Lower leg skin (tissue), 4 donors: ENCODE measurements at places on chromosomes 11 and 22. TPM values are rescaled to one million over a fixed set of nuclear protein-coding genes. Genes with fewer than 3 reads are reported as not detected.

DNA sequence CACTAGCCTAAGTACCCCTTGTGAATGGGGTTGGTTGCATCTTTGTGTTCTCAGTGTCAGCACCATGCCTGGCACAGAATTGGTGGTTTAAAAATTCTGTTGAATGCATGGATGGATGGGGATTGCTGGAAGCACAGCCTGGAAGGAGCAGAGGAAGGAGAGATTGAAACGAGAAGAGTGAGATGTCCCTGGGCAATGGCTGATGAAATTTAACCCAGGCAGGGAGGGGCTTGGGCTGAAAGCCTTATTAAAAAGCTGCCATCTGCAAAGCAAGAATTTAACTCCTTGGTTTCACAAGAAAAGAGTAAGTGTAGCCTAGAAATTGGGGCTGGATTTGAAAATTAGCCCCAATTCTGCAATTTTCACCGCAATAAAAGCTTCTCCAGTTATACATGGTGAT lies 126.7 kb downstream of the TEAD1 start:
- no peak for DNase-seq

GRCh38 chr11:117823946-117824420 lies 561 bp downstream of the FXYD2 start:
- DNase-seq, result no peak

- no peak for DNase-seq
Observed at GRCh38 chr11:101487775-101488174, 96.0 kb downstream of the TRPC6 start.

DNA sequence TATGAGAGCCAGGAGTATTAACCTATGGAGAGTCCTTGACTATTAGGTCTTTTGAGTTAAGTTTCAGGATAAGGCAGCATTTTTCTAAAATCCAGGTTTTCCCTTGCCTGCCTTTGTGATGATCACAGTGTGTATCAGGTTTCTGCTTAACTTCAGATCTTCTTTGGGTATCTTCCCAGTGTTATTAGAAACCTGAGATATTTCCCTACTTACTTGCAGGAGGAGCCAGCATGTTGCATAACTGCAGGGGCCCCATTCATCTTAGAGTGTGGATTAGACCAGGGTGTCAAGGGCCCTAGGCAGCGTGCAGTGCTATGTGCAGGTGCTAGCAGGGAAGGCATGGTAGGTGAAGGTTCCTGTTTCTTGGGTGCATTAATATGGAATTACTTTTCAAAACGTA lies 69.5 kb downstream of the ZNRF3 start:
- DNase-seq, result no peak

DNA sequence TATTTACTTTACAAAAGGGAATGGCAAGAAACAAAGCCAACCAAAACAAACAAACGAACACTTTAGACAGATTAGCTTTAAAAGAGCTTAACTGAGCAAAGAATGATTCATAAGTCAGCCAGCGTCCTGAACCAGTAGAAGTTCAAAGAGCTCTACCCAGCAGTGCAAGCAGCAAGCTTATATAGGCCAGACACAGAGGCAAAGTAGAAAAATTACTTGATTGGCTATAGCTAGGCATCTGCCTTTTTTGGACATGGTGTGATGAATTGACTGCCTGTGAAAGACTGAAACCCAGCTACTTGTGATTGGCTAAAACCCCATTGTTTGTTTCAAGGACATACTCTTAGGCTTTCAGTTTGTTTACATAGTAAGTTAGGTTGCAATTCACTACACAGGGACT lies 2120.0 kb upstream of the RAG2 start:
- no peak for DNase-seq

DNA sequence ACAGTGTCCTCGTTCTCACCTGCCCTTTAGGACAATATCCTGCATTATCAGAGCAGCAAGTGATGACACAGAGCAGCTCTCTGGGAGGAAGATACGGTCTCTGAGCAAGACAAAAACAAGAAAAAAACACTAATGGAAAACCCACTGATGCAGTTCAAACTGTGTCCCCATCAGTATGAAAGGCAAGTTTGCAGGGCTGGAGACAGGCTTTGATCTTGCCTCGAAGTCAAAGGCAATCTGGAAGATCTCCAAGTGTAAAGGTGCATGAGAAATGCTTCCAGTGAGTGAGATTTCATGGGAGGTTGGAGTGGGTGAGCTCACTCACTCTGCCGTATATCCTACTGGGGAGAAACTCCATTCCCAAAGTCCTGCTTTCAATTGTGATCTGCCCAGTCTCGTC lies 157.5 kb downstream of the KIRREL3 start:
- DNase-seq, result no peak

DNA sequence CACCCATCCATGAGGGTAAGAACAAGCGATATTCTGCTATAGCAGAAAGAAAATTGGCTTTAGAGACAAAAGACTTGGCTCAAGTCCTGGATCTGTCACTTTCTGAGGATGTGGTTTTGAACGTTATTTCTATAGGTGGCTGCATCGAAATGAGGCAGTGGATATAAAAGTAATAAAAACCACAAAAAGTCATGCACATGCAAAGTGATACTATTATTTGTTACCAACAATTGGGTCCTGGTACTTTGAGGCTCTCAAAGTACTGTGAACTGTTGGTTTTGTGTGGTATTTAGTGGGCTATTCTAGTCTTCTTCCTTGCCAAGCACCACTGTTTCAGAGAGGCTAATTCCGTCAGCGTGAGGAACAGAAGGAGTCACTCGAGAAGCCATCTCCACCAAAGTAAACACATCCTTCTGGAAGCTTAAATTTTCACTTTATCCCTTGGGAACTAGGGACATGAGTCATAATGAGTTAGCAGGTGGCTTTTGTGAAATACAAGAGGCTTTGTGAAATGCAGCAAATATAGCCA lies 13.1 kb downstream of the UBASH3B start:
- no peak for DNase-seq

DNA sequence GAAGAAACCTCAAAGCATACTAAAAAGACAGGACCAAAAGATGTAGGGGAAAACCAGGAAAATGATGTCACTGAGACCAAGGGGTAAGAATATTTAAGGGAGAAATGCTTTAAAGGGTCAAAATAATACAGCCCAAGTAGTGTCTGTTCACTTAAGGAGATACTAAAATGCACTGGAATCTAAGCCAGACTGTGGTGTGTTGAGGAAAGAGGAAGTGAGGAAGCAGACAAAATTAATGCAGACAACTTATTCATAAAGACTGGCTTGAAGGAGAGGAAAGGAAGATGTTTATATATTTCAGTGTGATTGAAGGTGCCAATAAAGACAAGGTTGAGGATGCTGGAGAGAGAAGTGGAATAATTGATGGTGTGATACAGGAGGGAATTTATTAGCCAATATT lies 15.7 kb downstream of the ZNF215 start:
- no peak for DNase-seq

- no peak for DNase-seq
Observed at GRCh38 chr11:132202621-132203020, 832.2 kb downstream of the NTM start.

GRCh38 chr11:94501522-94501921 lies 7.7 kb downstream of the ANKRD49 start:
- DNase-seq, result no peak

DNA sequence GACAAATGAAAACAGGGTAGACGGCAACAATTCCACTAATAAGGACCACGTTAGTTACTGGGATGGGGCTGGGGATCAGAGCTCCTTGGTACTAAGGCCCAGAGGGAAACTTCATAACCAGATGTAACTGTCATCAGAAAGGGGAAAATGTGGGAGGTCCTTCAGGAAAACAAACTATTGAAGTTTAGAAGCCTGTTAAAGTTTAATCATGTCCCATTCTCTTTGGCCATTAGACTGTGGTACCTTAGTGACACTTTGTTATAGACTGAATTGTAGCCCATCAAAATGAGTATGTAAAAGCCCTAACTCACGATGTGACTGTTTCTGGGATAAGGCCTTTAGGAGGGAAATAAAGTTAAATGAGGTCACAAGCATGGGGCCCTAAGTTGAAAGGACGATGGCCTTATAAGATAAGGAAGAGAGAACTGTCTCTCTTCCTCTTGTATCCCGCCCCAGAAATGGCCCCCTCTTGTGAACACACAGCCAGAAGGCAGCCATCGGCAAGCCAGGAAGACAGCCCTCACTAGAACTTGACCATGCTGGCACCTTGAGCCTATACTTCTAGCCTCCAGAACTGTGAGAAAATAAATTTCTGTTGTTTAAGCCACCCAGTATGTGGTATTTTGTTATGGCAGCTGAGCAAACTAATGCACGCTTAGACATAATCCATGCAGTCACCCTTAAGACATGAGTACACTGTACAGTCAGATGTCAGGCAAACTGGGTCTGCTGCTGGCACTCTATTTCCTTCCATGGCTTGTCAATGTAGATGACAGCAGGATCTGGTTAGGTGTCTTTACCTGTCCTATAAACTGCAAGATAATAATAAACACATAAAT lies 26.9 kb upstream of the USP47 start:
- DNase-seq, result no peak

DNA sequence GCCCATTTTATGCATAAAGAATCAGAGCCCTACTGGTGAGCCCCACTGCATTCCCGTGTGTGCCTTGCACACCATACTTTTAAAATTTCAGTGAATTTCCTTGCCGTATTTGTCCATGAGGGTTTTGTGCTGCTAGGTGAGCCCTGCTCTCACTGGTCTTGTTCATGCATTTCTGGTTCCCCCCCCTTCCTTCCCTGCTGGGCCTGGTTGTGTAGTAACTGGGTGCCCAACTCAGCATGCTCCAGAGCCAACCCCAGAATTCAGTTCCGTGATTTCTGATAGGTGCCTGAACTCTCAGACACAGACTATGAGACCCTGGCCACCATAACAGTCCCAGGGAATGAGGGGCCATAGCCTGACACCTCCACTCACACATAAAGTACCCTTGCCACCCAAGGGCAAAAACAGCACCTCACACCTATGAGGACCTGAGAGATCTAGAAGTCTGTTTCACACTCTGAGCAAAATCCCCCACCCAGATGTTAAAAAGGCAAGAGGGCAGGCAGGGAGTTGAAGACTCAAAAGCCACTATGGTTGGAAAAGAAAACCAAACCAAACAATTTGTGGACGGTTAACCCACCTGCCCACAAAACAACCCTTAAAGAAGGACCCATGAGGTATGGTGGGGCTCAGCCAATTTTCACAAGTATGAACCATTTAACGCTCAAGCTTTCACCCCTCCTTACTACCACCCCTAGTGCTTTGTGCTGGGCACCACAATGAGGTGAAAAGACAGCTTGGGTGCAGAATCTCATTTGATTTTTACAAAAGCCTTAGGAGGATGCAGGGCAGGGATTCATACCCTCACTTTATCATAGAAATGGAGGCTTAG lies 16.8 kb upstream of the IL10RA start:
- peak; percentile 25 for DNase-seq

GRCh38 chr22:29768052-29768693 lies 1.0 kb downstream of the UQCR10 start:
- no peak for DNase-seq

DNA sequence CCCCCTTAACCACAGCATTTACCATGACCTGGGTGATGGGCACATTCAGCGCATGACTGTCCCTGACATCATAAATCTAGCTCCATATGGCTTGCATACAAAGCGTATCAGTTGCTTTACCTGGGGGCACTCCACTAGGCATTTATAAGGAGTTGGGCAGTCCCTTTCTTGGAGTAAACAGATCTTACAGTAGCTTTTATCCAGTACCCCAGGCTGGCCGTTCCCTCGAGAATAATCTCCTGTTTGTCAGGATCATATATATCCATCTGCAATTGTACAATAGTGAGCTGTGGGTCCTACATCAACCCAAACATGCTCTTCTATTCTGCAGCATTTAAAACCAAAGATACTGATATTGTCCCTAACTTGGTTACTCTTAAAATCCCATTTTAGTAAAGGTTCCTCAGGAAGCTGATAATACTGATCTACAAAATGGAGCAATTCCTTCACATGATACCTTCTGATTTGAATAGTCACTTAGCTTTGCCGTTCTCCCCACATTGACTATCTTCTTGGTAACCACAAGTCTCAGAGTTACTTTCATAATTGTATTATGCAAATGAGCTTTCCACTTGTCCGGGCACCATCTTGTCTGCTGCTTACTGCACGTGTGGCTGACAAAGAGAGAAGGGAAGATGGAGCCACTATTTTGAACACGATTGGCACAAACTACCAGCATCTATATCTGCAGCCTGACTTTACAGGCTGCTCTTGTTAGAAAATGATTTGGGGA lies 205.0 kb downstream of the CWF19L2 start:
- no peak for DNase-seq

GRCh38 chr11:128939591-128939990 lies 3.1 kb downstream of the TP53AIP1 start:
- no peak for DNase-seq

DNA sequence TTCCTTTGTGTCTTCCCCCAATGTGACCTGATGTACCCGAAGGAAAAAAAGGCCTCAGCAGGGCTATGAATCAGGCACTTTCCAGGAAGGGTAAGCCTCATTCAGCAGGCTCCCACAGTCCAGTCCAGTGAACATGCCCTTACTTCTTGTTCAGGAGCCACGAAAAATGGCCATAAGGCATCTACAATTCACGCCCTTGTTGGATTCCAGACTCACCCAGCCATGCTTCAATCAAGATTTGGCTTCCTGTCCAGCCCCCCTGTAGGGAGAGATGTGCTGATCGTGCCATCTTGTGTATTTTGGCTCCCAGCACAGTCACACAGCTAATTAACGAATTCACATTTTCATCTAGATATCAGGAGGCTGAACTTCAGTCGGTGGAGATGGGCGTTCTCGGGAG lies 9.9 kb upstream of the KCNJ5 start:
- no peak for DNase-seq

GRCh38 chr11:33899400-33900037 lies 7.6 kb upstream of the LMO2 start:
- DNase-seq, result peak; percentile 89

- DNase-seq, result no peak
Observed at GRCh38 chr22:32533265-32534111, 58.9 kb downstream of the FBXO7 start.

DNA sequence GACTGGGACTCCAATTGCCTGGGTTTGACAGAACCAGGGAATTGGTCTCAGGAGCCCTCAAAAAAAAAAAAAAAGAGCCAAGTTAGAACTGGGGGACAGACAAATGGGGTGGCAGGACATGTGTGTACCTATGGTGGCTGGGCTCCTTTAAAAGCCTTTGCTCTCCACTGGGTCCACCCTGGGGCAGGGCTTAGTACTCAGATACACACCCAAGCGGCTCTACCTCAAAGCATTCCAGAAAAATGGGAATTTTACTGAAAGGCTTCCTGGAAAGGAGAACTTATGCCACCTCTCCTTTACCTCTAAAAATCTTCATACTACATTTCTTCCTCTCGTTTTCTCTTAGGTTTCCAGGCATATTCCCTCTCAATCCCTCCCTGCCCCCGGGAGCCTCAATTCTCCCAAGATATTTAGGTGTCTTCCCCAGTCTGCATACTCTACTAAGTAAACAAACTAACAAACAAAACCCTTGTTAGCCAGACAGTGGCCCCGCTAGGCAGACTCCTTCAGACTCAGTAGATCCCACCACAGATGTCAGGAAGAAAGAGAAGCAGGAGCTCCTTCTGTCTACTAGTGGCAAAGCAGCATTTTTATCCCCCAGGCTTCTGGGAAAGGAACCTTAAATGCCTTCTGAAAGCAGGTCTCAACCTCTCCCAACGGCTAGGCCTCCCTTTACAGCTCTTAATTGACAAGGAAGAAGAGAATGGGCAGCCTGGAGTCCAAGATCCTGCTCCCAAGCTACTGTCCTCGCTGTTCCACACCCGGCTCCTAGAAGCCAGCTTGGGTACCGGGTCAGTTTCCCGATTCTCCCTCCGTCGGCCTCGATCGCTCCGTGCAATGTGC lies 653 bp downstream of the PCSK7 start:
- DNase-seq, result peak; percentile 64

Gene PKP3
- 880 TPM for total RNA-seq

Gene CST6
- total RNA-seq, result 734 TPM

Gene OR5B12
- not detected for total RNA-seq

Gene ZFTA
- total RNA-seq, result 7.8 TPM
